ENCODE measurements at places on chromosomes 12 and 14.

- DNase-seq, result no peak
These were observed 26.3 kb downstream of the MLXIP start for GRCh38 chr12:122104844-122105243.

DNA sequence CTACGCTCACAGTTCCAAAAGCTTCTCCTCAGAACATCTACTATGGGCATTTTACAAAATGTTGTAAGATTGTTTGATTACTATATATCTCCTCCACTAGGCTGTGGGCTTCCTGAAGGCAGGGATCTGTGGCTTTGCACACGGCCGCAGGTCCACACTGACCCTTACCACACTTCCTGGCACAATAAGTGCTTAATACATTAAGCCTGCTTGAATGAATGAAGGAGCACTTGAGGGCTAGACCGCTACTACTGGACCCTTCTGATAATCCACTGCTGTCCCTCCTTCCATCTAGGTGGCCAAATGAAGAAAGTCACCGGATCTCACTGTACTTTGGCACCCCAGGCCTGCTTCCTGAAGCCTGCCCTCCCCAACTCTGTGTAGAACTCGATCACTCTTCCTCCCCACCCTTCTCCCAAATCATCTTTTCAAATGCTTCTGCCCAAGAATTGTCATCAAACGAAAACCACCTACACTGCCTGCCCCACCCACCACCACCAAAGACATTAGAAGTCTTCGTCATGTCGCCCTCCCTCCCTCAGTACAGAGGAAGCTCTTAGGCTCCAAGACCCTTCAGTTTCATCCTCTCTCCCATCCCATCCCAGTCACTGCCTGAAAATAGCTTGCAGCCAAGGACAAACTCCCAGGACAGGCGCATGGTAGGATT is 596 bp upstream of the ZBTB39 start:
- no peak for DNase-seq

DNA sequence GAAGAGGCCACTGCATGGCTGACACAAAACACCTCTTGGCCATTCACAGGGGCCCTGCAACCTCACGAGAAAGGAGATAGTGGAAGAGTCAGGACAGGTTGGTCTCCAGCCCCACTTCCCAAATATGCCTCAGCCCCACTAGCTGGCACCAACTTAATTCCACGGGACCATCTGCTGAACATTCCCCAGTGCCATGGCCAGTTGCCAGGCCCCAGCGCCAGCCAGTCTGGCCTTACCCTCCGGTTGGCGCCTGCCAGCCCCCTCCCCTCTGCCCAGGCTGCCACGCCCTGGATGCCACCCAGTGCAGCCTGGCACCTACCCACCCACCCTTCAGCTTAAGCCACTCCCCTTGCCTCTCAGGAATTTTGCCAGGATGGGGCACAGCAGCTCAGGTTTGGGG is 21.2 kb upstream of the HSPB8 start:
- DNase-seq, result no peak

DNA sequence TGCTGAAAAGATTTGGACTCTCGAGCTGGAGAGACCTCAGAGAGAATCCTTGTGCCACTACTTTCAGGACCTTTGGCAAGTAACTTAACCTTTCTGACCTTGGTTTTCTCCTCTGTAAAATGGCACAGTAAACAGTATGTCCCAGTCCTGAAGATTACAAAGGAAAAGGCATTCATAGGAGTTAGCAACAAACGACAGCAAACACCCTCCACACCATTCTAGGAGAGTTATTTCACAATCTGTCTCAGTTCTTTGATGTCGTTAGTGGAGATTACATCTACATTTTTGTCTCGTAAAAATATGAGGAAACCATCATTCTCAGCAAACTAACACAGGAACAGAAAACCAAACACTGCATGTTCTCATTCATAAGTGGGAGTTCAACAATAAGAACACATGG is 205.7 kb downstream of the ITPR2 start:
- no peak for DNase-seq

- DNase-seq, result no peak
These were observed 174.2 kb upstream of the SLC38A2 start for GRCh38 chr12:46546634-46547273.

DNA sequence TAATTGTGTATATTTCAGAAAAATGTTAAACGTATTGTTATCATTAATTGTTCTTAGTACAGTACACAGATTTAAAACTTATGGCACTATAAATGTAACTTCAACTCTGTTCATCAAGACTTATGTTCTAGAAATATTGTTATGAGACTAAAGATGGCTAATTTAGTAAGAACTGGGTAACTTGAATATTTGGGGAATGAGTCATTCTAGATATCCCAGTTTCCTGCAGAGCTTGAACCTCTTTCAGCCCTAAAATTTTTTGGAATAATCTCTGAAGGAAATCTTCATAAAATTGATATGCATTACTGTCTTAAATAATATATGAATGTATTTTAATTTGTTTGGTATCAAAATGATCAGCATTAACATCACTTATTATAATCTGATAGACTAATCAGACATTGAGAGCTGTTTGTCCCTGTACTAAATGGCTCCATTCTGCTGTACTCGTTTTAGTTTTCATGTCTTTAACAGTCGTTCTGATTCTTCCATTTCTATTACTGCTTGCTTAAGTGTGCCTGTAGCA is 87.1 kb downstream of the VEZT start:
- no peak for DNase-seq

GRCh38 chr12:127925971-127926370 is 341.0 kb upstream of the TMEM132C start:
- DNase-seq, result peak; percentile 83

DNA sequence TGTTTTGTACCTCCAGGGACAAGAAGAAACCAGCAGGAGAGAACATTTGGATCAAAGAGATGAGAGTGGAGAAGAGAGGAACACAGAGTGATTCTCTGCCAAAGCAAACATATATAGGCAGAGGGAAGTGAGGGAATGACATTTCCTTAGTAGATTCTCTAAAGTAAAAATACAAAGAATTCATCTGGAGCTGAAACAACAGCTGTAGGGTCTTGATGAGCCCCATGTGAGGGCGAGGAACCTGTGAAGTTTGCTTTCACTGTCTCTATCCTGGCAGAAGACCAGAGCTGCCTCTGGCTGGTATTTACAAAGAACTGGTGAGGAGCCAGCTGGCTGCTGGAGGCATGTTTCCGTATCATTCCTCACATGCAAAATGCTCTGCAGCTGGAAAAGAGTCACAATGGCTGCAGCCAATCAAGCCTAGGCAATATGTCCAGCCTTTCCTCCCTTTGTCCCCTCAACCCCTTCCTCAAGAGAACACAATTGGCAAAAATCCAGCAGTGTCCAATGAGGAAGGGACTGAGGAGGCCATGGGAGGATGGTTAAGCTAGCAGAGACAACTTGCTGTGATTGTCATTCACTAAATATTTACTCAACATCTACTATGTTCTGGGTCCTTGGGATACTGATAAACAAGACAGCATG is 122.5 kb downstream of the PHLDA1 start:
- no peak for DNase-seq

GRCh38 chr14:56903304-56903969 is 93.2 kb upstream of the OTX2 start:
- no peak for DNase-seq

DNA sequence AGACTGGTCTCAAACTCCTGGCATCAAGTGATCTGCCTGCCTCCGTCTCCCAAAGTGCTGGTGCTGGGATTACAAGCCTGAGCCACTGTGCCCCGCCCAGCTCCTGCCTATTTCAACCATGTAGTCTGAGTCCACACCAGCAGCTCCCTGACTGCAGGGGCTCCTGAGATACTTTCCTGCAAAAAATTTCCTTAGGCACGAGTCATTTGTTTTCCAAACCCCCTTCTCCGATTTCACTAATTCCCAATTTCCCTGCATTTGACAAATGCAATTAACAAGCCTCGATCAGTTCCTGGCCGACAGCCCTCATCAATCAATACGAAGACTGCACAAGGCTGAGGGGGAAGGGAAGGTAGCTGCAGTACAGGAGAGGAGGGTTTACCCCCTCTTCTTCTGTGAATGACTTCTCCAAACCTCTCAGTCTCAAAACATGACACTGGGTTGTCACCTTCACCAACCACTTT is 10.1 kb downstream of the PSMB5 start:
- no peak for DNase-seq

DNA sequence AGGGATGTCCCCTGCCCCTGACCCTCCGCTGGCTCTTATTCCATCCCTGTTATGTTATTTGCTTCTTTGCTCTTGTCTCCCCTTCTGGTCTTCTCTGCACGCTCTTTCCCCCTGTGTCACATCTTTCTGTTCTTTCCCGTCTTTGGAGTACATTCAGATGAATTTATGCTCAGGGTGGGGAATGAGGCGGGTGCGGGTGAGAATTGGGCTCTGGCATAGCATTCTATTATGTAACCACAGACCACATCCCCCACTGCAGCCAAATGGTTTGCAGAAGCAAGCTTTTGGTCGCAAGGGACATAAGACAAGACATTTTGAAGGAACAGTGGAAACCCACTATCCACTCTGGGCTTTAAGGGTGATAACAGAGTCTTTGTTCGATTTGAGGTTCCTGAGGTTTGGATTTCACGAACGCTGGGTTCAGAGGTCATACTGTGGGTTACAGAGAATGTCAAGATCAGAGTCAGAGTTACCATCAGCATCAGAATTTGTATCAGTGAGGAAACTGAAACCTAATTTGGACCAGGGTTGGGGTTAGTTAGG is 3.8 kb downstream of the ENDOU start:
- DNase-seq, result no peak

GRCh38 chr12:15477761-15478160 is 155.5 kb downstream of the PTPRO start:
- DNase-seq, result no peak

DNA sequence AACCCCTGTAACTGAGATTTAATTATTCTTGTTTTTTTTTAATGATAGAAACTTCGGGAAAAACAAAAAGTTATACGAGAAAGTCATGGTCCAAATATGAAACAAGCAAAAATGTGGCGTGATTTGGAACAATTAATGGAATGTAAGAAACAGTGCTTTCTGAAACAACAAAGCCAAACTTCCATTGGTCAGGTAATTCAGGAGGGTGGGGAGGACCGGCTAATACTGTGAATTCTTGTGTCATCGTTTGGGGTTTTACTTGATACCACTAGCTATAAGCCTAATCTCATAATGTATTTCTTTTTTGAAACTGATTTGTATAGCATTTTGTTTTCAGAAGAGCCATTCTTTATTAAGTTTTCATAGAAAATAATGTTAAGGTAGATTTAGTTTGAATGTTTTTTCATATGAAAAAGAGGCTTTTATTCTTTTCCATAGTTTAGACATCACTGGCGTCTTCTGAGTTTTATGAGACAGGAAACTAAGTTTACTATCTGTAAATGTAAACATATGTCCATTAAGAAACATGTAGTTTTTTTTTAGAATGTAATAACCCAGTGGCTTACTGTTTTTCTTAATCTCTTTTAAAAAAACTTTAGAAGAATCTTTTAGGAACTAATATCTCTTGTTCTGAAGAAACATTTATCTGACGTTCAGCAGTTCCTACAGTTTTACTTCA is 62.9 kb upstream of the ATP2A2 start:
- DNase-seq, result no peak

DNA sequence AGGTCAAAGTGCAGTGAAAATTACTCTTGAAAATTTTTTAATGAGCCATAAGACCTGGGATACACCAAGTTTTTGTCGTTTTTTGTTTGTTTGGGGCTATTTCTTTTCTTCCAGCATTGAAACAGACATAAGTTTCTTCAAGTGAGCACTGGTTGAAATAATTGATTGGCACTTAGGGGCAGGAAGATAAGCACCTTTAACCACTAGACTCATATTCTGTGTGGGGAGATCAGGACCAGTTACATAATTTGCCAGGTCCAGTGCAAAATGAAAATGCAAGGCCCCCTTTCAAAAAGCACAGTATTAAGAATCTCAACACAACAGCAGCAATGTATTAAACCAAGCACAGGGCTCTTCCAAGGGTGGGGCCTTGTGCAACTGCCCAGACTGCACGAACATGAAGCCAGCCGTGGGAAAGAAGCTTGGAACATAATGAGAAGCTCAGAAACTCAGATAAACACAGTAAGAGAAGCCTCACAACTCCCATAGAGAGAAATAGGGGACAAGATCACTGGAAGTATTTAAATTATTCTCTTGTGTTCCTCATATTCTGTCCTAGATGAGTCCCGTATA is 3.2 kb upstream of the TCP11L2 start:
- DNase-seq, result no peak

DNA sequence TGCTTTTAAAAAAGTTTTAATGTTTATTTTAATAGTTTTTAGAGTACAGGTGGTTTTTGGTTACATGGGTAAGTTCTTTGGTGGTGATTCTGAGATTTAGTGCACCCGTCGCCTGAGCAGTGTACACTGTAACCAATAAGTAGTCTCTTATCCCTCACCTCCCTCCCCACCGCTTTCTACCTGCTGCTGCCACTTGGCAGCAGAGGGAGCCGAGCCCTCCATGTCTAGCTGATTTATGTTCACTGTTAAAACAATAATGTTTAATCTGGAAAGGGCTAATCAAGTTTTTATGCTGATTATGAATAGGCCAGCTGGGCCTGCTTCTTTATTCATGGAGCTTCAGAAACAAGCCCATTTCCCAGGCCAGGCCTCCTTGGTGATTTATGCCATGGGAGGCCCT is 73.1 kb downstream of the ADCK1 start:
- no peak for DNase-seq

- DNase-seq, result no peak
These were observed 75.1 kb downstream of the ADGRD1 start for GRCh38 chr12:131028587-131029338.

DNA sequence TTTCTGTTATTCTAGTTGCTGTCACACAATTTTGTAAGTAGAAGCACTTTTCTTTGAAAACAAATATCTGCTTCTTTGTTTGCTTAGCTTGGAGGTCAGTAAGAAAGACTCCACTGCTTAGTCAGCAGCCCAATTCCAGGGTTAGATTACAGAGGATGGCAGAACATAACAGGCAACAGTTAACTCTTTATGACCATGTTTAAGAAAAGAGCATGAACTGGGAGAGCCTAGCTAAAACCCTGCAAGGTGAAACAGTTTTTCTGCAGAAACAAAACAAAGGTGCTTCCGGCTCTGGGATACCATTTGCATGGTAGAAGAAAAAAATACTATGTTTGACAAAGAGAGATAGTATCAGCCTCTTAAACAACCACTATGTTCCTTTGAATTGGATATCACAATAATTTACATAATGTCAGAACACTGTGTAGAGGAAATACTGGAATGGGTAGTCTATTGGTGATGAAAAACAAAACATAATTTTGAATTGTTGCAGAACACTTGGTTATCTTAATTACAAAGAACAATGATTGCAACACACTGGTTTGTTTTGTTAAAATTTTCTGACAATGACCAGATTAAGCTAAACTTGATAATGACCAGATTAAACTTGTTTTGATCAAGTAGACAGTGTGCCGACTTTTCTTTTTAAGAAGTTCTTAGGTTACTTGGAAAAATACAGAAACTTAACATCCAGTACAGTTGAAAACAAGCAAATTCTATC is 22.4 kb upstream of the PPM1H start:
- no peak for DNase-seq

Measured in midbrain (tissue), 1 donor.